Sigmoid colon (tissue), 7 donors: ENCODE measurements at places on chromosomes 6 and 20. TPM values are rescaled to one million over a fixed set of nuclear protein-coding genes. Genes with fewer than 3 reads are reported as not detected.

DNA sequence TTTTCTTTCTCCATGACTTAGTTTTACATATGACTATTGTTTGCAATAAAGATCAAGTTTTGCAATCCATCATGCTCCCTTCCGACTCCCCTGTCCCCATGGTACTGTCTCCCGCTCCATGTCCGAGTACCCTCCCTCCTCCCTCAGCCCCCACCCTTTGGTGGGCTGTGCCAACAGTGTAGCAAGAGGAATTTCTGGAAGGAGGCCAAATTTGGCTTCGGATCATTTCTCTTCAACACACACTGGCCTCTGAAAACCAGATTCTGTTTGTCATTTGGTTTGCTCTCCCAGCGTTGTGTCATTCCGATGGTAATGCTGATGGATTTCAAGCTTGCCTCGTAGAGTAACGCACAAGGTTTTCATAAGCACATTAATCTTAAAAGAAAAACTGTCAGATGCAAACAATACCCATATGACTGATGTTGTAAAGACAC lies 22.9 kb upstream of the PAX1 start:
- no peak for DNase-seq

LY6G6C gene
- not detected for total RNA-seq

DNA sequence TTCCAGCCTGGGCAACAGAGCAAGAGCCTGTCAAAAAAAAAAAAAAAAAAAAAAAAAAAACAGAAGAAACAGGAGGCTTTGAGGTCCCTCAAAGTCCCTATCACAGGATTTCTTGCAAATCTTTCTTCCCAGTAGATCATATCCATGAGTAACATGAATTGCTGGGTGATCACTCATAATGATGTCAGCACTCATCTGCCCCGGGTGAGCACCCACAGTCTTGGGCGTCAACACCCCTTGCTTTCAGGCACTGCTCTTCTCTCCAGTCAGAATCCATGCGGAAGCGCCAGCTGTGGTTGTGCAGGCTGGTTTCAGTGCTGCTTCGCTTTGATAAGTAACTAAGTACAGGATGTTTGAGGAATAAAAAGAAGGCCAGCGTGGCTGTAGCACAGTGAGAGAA lies 40.2 kb upstream of the INSM1 start:
- no peak for DNase-seq

DNA sequence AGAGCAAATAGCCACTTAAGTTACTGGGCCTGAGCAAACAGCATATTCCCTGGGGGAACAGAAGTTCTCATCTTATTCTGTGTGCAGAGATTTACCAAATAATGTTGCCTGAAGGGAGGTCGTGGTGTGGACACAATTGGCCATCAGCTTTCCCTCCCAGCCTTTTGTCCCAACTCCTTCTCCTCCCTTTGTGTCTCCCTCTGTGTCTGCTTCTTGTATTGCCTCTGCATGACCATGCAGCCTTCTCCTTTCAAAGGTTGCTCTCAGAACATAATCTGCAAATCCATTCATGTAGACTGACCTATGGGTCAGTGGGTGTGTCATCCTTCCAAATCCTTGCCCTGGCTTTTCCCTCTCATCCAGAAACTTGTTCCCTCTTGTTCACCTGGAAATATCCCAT lies 150.3 kb upstream of the INSM1 start:
- DNase-seq: no peak

DNA sequence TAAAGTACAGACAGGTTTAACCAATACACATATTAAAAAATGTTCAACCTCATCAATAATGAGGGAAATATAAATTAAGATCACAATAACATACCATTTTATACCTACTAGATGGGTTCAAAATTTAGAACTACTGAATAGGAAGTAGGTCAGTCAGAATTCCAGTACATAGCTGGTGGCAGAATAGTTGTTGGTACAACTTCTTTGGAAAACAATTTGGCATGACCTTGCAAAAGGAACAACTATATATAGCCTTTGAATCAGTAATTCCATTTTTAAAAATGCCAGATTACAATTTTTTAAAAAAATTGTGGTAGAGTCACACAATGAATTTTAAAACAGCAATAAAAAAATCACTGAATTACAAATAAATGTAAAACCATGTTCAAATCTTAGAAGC lies 165.6 kb downstream of the CDK19 start:
- DNase-seq: no peak

DNA sequence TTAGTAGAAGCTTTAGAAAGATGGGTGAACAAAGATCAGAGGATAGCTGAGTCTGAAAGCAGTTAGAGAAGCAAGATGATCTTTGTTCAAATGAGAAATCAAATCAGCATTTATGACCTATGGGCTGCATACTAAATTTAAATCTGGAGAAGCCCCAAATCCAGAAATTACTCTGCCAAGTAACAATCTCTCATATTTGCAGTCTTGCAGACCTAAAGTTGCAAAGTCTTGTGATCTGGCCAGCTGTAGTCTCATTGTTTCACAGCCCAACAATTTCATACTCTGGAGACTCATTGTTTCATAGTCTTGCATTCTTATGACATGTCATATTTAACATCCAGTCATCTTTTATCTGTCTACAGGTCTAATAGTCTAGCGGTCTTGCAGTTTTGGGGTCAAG lies 364.9 kb upstream of the RSPO3 start:
- no peak for DNase-seq

RIN2 gene
- 57.3 TPM for total RNA-seq

RNF182 gene
- 0.71 TPM for total RNA-seq

DNA sequence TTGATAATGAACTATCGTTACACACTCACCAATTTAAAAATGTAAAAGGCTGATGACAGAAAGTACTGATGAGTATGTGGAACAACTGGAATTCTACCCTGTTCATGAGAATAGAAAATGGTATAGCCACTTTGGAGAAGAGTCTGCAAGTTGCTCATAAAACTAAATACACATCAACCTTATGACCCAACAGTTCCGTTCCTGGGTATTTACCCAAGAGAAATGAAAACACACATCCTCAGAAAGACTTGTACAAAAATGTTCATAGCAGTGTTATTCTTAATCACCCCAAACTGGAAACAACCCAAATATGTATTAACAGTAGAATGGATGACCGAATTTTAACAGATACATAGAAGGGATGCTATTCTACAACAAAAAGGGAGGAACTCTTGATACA lies 145.7 kb upstream of the LRFN2 start:
- DNase-seq: no peak

MRPL14 gene
- total RNA-seq: 55.8 TPM

DNA sequence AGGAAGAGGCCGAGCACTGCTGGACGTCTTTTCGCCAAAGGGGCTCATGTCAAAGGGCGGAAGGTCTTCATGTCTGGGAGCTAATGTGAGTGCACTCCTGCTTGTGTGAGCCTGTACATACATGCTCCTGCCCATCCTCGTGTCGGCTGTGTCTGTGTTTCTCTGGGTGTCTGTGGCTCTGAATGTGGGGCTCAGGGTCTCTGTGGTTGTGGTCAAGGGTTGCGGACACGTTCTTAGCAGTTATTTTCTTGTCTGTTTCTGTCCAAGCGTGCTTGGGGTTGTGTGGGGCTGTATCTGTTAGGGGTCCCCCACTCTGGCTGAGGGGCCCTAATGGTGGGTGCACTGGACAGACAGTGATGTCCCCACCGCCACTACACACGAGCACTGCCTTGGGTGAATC lies 2.9 kb downstream of the AVP start:
- DNase-seq: no peak

DNA sequence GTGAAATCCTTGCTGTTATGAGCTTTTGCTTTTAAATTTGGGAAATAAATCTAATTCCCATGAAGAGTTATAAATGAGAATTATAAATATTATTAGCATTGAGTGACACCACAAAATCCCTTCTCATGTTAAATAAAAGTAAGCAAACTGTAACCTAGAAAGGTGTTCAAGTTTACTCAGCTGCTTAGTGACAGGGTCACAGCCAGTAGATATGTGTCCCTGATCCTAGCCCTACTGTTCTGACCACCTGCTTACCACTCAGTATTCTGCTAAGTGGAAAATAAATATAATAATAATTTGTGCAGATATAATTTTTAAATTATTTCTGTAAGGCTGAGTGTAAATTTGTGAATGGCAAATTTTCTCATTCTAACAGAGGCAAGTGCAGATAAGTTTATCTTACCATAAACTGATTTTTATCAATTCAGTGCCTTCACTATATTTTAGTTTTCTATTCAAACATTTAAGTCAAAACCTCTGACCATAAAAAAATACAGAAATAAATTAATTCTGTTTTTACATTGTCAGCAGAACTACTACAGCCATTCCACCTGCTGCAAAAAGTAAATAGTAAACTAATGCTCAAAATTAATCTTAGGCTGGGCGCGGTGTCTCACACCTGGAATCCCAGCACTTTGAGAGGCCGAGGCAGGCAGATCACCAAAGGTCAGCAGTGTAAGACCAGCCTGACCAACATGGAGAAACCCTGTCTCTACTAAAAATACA lies 118.2 kb downstream of the TENT5A start:
- no peak for DNase-seq

TMEM217 gene
- total RNA-seq: 1.1 TPM

- no peak for DNase-seq
These were observed 164.0 kb upstream of the RUNX2 start for GRCh38 chr6:45163952-45164766.

GRCh38 chr6:153673225-153673624 lies 365.8 kb upstream of the OPRM1 start:
- DNase-seq: no peak

NKX2-4 gene
- total RNA-seq: not detected

ULBP2 gene
- not detected for total RNA-seq

GRCh38 chr6:17583811-17584210 lies 16.3 kb upstream of the FAM8A1 start:
- peak; percentile 65 for DNase-seq

B4GALT5 gene
- total RNA-seq: 17.4 TPM

DNA sequence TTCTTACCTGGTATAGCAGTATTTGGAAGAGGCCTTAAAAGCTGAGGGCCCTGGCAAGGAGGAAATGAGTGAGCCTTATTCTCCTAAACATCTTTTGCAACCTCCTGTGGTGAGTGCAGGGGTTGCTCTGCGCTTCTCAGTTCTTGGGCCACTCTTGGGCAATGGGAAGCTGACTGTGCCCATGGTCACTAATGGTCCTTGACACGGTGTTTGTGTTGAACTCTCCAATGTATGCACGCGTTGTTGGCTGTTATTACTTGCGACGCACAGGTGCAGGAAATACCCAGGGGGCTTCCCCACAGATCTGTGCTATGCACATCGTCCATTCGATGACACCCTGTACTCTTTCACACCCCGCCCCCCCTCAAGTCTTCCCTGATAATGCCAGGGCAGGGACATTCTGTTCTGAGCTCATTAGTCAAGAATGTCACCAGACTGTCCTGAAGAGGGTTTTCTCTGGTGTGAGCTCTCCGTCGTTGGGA lies 79.7 kb downstream of the EDN1 start:
- no peak for DNase-seq

SLC4A11 gene
- total RNA-seq: not detected

DNA sequence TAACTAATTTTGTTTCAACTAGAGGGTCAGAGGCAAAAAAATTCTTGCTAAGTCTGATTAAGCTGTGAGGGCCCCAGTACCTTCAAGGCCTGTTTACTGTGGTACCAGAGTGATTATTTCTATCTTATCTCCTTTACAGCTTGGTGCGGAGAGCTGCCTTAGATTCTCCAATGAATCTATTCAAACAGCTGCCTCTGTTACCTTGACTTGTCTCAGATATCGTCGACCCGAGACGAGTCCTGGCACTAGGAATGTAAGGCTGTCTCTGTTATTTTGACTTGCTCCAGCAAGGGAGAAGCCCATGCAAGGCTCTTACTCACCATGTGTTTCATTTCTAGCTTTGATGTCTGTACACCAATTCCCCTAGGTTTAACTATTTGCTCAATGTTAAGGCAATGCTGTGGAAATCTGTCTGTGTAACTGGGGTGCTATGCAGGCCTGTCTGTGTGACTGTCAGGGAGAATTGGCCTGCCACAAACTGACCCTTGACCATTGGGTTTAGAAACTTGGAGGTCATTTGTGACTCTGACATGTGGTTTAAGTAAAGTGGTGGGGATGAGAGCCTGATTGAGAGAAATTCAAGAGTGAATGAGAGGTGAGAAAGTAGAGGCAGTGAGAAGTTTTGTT lies 10.4 kb upstream of the FKBPL start:
- DNase-seq: no peak

GRCh38 chr20:58745391-58745790 lies 52.8 kb downstream of the NPEPL1 start:
- DNase-seq: no peak

GRCh38 chr6:1227600-1227934 lies 84.3 kb upstream of the FOXQ1 start:
- DNase-seq: no peak

GRCh38 chr6:83055366-83055964 lies 10.2 kb downstream of the UBE3D start:
- DNase-seq: no peak

DNA sequence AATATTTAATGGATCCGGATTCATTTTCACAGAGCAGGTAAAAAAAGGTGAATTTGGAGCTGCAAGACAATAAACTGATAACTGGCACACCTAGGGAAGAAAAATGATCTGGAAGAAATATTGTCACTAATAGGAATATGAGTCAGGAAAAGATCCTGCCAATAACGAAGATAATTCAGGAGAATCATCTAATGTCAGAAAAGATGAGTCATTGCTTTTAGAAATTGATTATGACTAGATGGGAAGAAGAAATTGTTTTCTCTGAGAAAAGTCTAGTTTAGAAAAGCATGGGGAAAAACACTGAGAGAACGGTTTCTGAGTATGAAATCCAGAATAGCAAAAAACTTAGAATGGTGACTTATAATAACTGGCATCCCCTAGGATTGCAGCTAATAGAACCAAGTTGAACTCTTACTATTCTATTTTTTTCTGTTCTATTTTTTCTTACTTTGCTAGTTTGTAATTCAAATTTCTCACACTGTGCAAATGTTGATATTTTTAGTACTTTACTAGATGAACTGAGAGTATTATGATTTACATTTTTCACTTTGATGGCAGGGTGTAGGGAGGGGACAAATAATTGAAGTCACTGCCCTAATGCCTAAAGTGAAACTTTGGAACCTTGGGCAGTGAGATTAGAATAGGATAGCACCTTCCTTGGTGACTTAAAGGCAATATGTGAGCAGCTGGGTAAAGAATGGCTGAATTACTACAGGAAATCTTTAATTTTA lies 38.2 kb upstream of the SUPT3H start:
- DNase-seq: no peak
